Hippocampal formation (tissue), 2 donors: ENCODE measurements at places on chromosomes 1 and 21.

GRCh38 chr1:182962554-182963115 is 9.7 kb upstream of the SHCBP1L start:
- DNase-seq: peak; percentile 89

DNA sequence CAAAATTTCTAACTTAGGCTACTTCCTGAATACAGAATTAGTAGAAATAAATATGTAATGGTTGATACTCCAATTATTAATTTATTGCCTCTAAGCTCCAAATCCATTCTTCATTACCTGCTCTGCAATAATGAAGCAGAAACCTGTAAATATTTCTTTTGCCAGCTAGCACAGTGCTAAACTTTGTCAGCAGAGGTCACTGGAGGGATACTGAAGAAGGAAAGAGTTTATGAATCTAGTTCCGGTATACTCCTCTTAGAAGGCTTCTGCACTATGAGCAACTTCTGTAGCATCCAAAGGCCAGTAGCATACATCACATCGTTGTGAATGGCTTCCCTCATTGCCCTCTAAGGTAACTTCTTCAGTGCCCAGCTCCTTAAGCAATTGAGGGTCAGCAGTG is 81.0 kb upstream of the LHX8 start:
- DNase-seq: no peak

DNA sequence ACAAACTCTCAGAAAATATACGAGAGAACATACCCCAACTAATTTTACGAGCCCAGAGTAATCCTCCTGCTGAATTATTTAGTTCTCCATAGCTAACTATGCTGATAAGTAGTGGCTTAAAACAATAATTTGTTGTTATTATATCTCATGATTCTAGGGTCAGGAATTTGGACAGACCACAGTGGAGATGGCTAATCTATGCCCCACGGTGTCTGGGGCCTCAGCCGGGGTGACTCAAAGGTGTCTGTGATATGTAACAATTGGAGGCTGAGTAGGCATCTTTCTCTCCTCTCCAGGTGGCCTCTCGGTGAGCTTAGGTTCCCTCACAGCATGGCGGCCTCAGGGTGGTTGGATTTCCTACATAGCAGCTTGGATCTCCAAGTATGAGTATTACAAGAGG is 35.4 kb upstream of the FOXO6 start:
- no peak for DNase-seq

DNA sequence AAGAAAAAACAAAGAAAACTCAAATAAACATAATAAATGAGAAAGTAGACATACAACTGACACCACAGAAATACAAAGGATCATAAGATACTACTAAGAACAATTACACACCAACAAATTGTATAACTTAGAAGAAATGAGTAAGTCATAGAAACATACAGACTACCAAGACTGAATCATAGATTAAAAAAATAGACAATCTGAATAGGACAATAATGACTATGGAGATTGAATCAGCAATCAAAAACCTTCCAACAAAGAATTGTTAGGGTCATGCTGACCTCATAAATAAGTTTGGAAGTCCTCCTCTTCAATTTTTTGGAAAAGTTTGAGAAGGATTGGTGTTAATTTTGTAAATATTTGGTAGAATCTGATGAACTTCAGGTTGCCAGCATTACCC is 159.0 kb downstream of the PTBP2 start:
- no peak for DNase-seq

- DNase-seq: no peak
These were observed 32.3 kb downstream of the EEIG2 start for GRCh38 chr1:108592030-108592759.

DNA sequence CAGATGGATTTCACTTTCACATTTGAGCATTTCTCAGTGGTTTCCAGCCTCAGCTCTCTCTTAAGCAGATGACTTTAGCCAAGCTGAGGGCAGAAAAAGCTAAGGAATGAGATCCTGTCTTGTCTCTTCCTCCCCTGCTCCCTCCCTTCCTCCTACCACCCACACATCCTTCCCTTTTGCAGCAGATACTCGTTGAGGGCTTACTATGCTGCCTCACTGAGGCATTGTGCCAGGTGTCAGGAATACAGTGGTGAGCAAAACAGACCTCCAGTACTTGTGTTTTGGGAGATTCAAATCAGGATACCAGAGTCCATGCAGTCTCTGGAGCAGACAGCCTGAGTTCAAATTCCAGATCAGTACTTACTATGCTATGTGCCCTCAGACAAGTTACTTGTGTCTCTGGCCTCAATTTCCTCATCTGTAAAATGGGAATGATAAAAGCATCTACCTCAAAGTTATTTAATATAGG is 43.2 kb downstream of the KIF26B start:
- no peak for DNase-seq

DNA sequence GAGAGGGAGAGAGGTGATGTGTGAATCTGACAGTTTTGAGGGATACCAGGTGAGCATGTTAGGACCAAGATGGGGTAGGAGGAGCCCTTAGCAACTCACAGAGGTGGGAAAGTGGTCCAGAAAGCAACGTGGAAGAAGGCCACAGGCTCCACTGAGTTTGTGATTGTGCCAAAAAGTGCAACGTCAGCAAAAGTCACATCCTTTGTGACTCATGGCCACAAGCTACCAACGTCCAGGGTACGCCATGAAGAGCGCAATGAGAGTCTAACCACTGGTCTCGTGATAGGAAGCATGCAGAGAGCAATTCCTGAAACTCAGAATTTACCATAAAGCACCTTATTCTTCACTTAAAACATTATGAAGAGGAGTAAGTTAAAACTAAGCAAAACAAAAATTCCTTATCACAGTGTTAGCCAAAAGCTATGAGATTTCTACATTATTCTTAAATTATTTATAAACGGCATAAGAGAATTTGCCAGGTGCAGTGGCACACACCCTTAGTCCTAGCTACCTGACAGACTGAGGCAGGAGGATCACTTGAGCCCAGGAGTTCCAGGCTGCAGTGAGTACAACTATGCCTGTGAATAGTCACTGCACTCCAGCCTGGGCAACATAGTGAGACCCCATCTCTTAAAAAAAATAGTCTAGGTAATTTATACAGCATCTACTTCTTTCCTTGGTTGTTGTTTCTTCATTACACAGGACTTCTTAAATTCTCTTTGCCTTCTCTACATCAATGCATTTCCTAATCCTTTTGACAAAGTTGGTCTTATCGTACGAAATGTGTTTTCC is 55.2 kb downstream of the COLGALT2 start:
- no peak for DNase-seq

GRCh38 chr1:200866521-200866920 is 6.3 kb upstream of the GPR25 start:
- no peak for DNase-seq

DNA sequence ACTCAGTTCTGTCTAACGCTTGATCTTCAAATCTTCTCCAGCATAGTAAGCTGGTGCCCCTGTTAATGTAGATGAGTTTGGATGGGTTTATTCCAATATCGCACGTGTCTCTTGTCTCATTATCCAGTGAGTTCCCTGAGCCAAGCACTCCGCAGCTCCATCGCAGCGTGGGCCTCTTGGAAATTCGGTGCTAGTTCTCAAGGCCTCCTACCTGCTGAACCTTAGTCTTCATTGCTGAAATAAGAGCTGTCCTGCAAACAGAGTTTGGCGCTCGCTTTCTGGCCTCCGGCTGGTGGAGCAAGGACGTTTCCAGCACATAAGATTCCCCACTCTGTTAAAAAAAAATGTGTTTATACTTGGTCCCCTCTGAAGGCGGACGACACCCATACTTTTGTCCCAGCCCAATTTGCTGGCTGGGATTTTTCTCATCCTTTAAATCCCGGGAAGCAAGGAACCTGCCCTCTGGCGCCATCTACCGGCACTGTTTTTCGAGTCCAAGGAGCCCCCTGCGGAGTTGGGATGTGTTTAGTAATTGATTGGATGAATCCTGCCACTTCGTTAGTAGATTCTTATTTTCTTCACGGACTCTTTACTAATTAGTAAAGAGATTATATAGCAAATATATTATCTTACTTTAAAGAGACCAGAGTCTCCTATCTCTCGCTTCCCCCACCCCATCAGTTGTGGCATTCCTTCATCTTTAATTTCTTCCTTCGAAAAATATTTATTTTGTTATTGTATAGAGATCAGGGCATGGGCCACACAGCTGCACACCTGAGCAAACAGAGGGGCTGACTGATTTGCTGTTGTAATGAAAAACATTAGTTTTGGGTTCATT is 14.7 kb downstream of the JUN start:
- DNase-seq: peak; percentile 35

DNA sequence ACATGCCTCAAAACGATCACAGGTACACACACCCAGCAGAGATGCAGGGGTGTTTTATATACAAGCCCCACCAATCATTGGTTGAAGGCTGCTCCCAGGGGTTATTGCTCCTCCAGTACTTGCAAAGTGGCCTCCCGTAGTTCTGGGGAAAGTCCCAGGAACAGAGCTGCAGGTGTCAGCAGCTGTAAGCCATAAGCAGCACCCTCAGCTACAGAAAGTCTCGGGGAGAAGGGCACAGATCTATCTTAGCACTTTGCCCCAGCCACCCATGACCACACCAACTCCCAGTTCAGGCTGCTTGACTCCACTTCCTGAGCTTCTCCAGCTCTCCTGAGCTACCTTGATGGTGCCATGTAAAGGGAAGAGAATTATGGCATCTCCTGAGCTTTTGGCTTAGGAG is 222.7 kb upstream of the GJB5 start:
- DNase-seq: no peak

- no peak for DNase-seq
These were observed 260.3 kb downstream of the DPYD start for GRCh38 chr1:97660431-97661105.

DNA sequence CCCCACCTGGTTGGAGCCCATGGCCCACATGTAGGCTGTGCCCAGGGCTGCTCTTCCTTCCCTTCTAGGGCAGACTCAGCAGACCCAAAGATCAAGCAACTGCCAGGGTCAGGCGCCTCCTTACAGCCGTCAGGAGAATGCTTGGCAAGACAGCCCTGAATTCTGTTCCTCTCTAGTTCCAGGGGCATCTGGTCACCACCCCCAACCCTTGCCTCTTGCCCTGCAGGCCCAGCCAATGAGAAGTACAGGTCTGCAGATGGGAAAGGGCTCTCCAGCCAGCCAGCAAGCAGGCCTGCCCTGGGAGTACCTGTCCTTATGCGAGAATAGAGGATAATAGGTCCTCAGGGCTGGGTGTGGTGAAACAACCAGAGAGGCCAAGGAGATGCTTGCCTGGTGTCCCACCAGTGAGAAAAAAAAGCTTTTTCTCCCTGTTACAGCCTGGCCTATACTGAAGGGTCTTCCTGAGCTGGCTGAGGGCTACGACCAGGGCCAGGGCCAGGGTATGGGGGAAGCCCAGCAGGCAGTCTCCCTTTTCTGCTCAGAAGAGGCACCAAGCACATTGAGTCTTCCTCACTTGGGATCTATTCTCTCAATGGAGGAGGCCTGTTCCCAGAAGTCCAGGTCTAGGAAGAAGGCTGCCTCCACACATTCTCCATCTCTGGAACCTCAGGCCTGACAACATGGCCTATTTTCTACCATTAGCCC is 31.4 kb downstream of the NAV1 start:
- DNase-seq: no peak

GRCh38 chr1:39919545-39919944 is 17.8 kb upstream of the MYCL start:
- no peak for DNase-seq

DNA sequence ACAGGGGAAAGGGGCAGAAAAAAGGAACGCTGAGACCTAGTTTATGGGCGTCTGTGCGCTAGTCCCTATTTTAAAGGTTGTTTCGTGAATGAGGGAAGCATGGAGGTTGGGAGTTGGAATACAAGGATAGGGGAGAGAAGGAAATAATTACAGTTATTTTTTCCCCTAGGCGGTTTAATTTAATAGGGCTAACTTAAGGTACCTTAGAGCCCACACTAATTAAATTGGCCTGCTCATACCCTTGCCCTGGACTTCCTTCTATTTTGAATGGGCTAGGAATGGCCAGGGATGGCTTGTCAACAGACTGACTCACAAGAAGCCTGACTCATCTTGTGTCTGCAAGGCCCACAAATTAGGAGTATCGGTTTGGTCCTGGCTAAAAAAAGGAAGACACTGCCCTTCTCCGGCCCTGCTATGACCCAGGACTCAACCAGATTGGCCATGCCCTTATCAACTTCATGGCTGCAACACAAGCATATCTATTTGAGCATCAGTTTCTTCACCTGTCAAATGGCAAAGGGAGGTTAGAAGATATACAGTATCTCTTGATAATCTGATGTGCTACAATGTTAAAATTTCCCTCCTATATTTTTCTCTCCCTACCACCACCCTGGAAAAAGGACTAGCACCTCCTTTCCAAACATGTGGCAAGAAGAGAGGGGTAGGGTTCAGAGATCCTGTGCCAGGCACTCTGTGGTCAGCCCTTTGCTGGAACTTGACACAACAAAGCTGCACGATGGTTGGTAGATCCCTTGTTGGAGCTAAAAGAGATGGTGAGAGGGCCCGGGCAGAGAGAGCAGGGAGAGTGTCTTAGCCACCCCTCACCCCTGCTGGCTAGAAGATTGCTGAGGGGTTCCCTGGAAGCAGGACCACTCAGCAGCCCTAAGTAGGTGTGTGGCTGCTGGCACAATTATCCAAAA is 2.2 kb upstream of the SSBP3 start:
- DNase-seq: no peak

- no peak for DNase-seq
These were observed 52.3 kb downstream of the GALNT2 start for GRCh38 chr1:230119340-230119739.
